ENCODE measurements at places on chromosomes 16 and 17.
A peak's percentile ranks its signal among the peaks of the same experiment; 100 is the strongest.

GRCh38 chr16:66008136-66008535 is 358.4 kb upstream of the CDH5 start:
- no peak for DNase-seq

DNA sequence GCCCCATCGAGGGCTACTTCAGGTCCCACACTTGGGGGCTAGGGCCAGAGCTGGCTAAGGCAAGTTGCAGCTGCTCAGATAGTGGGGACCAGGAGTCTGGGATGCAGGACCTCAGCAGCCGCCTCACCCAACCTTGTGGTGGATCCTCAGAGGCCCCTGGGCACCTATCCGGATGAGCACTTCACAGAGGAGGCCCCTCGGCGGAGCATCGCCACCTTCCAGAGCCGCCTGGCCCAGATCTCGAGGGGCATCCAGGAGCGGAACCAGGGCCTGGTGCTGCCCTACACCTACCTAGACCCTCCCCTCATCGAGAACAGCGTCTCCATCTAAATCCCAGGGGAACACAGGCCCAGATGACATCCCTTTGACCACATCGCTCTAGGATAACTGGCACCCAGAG is 9.4 kb downstream of the ALOX15B start:
- no peak for DNase-seq

DNA sequence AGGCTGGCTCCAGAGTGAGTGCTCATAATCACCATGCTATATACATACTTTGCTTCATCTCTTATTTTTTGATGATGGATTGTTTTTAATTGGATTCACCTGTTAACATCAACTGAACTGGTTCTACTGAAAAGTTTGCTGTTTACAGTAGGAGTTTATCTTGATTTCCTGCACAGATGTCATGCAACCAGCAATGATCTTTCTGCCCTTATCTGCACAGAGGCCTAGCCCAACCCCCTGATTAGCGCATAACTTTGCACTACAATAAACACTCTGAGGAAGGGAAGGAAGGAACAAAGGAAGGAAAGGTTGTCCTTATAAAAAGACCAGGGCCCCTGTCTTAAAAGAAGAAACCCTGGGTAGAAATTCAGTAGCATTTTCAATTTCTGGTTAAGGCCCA is 152.9 kb downstream of the RGS9 start:
- no peak for DNase-seq

DNA sequence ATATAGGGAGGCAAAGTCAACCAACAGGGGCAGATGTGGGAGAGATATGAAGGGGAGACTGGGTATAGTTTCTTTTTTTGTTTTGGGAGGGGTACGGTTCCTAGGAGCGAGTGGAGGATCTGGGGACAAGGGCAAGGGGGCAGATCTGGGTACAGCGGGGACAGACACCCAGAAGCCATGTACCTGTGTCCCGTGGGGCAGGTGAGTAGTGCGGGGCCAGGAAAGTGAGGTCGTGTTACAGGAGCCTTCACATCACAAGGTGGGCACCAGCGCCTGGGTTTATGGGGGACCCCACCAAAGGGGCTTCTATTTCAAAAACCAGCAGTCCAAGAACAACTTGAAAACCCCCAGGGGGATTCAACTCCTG is 11.5 kb downstream of the LITAF start:
- no peak for DNase-seq

GRCh38 chr16:86320237-86320595 is 190.1 kb upstream of the FOXF1 start:
- no peak for DNase-seq

DNA sequence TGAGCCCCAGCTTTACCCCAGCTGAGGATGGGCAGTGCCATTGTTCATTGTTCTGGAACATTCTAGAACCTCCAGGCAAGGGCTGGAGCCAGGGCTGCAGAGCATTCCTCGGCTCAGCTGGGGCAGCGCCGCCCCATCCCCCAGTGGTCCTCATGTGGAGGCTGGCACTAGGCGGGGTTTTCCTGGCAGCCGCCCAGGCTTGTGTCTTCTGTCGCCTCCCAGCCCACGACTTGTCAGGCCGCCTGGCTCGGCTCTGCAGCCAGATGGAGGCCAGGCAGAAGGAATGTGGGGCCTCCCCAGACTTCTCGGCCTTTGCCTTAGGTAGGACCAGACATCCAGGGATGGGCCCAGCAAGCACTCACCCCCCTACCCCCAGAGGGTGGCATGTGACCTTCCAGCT is at the start of gene TMEM95:
Gene TMEM95 (plus strand): TSS at position 104 of the 400 bp plus-strand sequence. CDS start 49 bp downstream, at position 153.
- no peak for DNase-seq

- no peak for DNase-seq
Measured at GRCh38 chr17:37391146-37391545, 15.4 kb downstream of the C17orf78 start.

DNA sequence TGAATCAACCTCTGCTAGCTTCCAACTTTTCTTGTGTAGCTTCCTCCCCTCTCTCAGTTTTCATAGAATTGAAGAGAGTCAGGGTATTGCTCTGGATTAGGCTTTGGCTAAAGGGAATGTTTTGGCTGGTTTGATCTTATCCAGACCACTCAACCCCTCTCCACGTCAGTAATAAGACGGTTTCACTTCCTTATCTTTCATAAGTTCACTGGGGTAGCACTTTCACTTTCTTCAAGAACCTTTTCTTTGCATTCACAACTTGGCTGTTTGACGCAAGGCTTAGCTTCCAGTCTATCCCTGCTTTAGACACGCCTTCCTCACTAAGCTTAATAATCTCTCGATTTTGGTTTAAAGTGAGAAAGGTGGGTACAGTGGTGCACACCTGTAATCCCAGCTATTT is 29.7 kb upstream of the OR1A2 start:
- DNase-seq: peak; percentile 5

DNA sequence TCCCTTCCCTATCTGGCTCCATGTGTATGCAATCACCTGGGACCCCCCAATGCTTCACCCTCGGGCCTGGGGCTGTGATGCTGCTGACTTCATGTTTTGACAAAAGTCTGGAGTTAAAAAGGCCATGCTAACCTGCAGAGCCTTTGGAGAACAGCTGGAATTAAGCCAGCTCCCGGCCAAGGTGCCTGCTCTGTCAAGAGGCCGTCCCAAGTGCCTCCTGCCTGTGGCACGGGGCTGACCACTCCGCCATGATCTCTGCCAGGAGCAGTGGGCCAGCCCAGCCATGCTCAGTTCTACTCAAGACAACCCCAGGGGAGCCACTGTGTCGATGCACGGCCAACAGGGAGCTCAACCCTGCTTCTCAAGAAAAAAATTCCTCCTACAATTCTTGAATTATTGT is 93.6 kb downstream of the CCDC182 start:
- no peak for DNase-seq

DNA sequence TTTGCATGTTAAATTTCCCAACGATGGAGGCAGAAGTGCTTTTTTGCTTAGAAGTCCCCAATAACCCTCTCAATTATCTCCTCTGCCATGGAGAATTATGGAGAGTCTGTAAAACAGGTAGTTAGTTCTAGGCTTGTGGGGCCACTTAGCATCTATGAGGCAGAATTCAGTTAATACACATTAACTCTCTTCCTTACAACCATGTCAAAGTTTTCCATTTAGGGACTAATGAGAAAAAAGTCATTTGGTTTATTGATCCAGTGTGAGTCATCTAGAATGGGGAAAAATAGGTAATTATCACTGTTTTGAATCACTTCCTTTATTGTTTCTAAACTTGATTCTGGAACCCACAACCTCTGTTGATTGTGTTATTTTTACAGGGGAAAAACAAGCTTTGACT is 229.1 kb upstream of the COX10 start:
- DNase-seq: no peak

DNA sequence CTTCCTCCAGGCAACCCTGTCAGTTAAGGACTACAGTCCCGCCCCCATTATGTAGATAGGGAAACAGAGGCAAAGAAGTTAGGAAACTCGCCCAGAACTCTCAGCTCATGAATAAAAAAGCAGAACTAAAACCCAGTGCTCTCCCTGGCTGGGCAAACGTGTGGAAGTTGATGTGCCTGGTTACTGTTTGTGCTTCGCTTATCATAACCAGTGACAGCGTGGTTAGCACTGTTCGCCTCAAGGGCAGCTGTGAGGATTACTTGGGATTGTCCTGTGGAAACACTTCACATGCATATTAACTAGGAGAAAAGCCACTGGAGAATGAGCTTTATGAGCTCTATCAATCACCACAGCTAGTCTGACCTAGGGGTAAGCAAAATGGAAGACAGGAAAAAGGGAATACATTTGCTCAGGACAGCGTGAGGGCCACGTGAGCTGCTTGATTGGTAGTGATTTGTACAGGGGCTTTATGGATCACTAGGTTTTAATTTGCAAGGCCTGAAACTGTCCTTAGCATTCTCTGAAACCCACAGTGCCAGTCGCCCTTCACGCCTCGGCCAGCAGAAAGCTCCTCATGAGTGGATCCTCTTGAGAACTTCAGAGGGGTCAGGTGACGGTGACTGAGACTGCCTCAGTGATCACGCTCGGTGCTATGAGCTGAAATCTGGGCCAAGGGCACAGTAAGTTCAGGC is 19.9 kb downstream of the CYB5D2 start:
- no peak for DNase-seq

GRCh38 chr17:78170692-78171590 is 2.6 kb downstream of the SYNGR2 start:
- peak; percentile 48 for DNase-seq

- DNase-seq: no peak
Measured at GRCh38 chr17:68892658-68893057, 62.5 kb downstream of the ABCA8 start.

DNA sequence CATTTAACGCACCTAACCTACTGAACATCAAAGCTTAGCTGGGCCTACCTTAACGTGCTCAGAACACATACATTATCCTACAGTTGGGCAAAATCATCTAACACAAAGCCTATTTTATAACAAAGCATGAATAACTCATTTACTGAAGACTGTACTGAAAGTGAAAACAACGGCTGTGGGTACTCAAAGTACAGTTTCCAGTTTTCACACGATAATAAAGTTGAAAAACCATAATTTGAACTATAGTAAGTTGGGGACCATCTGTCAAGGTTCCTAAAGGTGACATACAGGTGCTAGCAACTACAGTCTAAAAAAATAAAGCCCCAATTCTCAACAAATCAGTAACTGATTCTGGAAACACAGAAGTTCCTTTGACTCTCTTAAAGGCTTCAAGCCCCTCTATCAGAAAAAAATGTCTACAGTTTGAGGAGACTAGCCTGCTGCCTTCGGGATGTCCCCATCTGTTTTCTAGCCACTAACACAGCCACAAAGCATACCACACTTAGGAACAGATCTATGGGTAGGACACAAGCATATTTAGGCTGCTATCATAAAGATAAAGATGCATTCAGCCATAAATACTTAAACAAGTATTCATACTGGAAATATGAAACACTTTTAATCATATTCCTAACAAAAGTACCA is 71.3 kb downstream of the KANSL1 start:
- DNase-seq: no peak

- DNase-seq: no peak
Measured at GRCh38 chr16:4218202-4218601, 23.7 kb downstream of the SRL start.

DNA sequence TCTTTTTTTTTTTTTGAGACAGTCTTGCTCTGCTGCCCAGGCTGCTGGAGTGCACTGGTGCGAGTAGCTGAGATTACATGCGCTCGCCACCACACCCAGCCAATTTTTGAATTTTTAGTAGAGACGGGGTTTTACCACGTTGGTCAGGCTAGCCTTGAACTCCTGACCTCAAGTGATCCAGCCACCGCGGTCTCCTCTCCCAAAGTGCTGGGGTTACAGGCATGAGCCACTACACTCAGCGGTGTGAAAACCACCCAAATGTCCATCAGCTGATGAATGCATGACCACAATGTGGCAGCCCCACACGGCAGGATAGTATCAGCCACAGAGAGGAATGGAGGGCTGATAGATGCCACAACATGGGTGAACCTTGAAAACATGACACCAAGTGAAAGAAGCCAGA is 2.1 kb downstream of the P2RX5 start:
- peak; percentile 62 for DNase-seq

- peak; percentile 67 for DNase-seq
Measured at GRCh38 chr17:63439687-63440086, 6.4 kb downstream of the CYB561 start.
